ENCODE measurements at places on chromosomes 4 and X.

- H3K27me3 ChIP-seq, result no peaks in the 10 kb centered on the region
- no peaks in the 10 kb centered on the region for H3K36me3 ChIP-seq
- DNase-seq, result no peak
- H3K4me3 ChIP-seq, result no peak overlapping the region
- H3K27ac ChIP-seq, result no peak overlapping the region
Measured at GRCh38 chr4:116215622-116216021, 869.8 kb downstream of the TRAM1L1 start.

GRCh38 chr4:73731968-73732610 is 8.3 kb upstream of the CXCL8 start:
- no peak for DNase-seq
- H3K4me1 ChIP-seq, result peaks cover 67% of the 10 kb centered on the region
- 0 out of 2 replicates have a peak, but pooled peaks cover 9% of the 10 kb centered on the region for H3K36me3 ChIP-seq
- no peak overlapping the region for H3K27ac ChIP-seq

GRCh38 chr4:56540826-56541225 is 35.2 kb downstream of the ARL9 start:
- H3K4me3 ChIP-seq, result no peak overlapping the region
- H3K27me3 ChIP-seq, result peaks cover 10% of the 10 kb centered on the region
- H3K27ac ChIP-seq, result no peak overlapping the region
- no peak for DNase-seq
- H3K4me1 ChIP-seq, result peaks cover 9% of the 10 kb centered on the region

DNA sequence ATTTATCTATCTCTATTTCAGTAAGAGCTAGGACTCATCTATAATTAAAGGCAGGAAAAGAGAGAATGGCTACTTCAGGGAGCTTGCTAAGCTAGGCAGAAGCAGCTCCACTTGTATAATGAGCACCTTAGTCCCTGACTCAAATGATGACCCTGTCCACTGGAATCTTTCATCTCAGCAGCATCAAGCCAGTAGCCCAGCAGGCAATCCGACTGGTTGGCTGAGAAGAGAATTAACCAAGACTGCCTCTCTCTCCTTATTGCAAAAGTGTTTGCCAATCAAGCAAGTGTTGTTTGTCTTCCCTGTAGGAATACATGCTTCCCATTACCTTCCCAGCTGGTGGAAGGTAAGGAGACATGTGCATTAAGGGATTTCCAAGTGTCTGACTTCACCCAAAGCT is 3.9 kb upstream of the SPOCK3 start:
- no peaks in the 10 kb centered on the region for H3K36me3 ChIP-seq
- DNase-seq, result no peak
- H3K4me3 ChIP-seq, result no peak overlapping the region
- H3K27me3 ChIP-seq, result peaks cover 1% of the 10 kb centered on the region

DNA sequence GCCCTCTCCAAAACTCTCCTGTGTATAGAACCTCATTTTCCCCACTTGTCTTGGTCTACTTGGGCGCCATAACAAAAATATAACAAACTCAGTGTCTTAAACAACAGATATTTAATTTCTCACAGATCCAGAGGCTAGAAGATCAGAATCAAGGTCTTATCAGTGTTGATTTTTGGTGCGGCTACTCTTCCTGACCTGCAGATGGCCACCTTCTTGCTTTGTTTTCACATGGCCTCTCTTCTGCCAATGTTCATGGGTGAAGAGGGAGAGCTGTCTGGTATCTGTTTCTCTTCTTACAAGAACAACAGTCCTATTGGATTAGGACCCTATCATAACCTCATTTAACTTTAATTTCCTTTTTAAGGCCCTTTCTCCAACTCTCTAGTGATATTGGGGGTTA is 177.3 kb downstream of the PABPC4L start:
- H3K4me1 ChIP-seq, result peaks cover 8% of the 10 kb centered on the region
- no peak overlapping the region for H3K4me3 ChIP-seq
- H3K36me3 ChIP-seq, result no peaks in the 10 kb centered on the region
- no peaks in the 10 kb centered on the region for H3K27me3 ChIP-seq
- peak; percentile 40 for DNase-seq

- DNase-seq, result no peak
- no peak overlapping the region for H3K4me3 ChIP-seq
Measured at GRCh38 chrX:41607264-41607832, 81.4 kb upstream of the GPR34 start.
